ENCODE measurements at places on chromosomes 2 and 18.

- no peak for DNase-seq
These were observed 1108.7 kb upstream of the TMEFF2 start for GRCh38 chr2:193303464-193303863.

DNA sequence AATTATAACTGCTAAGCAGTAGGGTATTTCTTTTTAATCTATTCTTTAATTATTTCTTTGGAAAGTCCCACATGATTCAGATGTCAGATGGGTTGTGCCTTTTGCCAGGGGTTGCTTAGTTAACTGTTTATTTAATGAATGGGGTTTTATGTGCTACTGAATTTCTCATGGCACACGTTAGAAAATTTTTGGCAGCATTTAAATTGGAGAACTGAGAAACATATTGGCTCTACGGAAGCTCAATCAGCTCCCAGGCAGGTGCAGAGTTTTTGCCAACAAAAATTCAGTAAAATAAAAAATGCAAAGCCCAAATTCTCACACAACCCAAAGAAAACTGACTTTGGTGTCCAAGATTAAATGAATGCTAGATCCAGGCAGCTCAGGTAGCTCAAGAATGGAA, 467.2 kb downstream of the NRXN1 start:
- no peak for DNase-seq

DNA sequence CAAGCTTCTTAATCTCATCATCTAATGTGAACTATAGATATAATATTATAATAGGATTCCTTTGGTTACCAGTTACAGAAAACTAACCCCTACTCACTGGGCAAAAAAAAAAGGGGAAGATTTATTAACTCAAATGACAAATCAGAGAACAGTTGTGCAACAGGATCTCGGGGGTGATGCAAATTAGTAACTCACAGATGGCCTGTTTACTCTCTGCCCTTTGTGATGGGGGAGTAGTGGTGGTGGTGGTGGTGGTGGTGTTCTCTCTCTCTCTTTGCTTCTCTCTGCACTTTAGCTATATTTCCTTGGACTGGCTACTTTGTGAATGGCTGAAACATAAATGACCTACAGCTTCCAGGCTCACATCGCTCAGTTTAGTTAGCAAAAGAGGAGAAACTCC, 59.0 kb downstream of the TMEM247 start:
- DNase-seq, result no peak

DNA sequence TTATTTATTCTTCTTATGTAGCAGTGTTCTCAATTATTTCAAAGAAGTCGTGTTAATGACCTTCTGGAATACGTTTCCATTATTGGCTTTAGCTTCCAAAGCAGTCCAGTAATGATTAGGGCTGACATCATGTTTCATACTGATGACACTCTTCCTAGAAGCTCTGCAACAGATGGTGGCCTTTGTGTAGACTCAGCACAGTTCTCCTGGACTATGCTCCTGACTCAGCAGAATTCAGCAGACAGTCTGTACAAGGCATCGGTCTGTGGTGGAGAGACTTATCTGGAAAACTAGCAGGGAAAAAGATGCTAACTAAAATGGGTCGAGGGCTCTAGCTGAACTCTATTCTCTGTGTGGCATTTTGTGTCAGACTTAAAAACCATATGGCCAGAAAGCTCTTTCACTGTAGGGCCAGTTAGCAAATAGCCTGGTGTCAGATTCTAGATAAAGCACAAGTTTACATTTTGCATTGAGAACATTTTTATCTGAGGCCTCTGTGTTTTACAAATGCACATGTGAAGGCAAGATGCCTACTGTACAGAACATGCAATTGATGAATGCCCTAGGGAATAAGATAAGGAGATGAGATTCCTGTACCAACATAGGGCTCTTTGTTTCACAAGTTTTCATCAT, 35.1 kb downstream of the GULP1 start:
- DNase-seq, result no peak

GRCh38 chr2:71857636-71858035, 290.0 kb downstream of the CYP26B1 start:
- DNase-seq, result no peak

DNA sequence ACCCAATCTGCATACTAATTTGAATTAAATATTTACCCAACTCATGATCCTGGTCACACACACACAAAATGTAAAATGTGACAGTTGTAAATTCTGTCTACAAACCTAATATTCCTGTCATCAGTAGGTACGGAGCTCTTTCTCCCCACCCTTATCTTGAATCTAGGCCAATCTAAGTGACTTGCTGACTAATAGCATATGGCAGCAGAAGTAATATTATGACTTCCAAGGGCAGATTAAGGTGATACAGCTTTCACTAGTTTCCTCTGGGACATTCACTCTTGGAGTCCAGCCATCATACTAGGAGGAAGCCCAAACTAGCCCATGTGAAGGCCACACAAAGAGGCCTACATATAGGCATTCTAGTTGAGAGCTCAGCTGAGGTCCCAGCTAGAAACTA, 89.4 kb downstream of the TMEM131 start:
- DNase-seq, result no peak

- no peak for DNase-seq
These were observed 345.5 kb downstream of the RNF144A start for GRCh38 chr2:7262727-7263126.

DNA sequence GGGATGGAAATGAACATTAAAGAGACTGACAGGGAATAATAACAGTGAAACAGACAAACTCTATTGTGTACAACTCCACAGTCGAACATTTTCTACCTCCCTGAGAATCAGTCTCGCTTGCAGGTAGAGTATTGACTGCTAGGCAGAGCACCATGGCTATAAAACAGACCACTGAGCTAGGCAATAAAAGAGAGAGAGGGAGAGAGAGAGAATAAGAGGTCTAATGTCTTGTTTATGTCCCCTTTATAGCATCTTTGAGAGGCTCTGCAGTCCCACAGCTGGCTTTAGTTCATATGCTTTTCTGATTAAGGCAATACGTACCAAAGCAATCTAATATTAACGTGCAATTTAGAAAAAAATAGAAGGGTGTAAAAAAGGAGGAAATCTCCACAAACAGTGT, 652.6 kb downstream of the NRXN1 start:
- DNase-seq, result no peak

DNA sequence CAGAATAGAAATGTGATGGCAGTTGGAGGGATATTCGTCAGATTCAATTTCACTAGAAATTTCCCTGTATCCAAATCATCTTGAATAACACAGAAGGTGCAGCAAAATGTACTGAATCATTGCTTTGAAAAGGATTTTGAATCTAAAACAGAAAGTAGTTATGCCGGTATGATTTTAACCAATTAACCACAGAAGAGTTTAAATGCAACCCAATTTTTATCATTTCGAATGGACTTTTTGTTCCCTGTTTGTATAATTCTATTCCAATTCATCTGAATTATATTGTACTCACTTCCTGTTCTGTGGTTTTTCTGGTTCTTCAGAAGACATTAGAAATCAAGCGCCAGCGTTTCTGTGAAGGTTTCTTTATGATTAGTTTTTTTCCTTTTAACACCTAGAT, 190.4 kb downstream of the MYO3B start:
- DNase-seq, result no peak

GRCh38 chr2:226678422-226678821, 121.2 kb downstream of the IRS1 start:
- no peak for DNase-seq

DNA sequence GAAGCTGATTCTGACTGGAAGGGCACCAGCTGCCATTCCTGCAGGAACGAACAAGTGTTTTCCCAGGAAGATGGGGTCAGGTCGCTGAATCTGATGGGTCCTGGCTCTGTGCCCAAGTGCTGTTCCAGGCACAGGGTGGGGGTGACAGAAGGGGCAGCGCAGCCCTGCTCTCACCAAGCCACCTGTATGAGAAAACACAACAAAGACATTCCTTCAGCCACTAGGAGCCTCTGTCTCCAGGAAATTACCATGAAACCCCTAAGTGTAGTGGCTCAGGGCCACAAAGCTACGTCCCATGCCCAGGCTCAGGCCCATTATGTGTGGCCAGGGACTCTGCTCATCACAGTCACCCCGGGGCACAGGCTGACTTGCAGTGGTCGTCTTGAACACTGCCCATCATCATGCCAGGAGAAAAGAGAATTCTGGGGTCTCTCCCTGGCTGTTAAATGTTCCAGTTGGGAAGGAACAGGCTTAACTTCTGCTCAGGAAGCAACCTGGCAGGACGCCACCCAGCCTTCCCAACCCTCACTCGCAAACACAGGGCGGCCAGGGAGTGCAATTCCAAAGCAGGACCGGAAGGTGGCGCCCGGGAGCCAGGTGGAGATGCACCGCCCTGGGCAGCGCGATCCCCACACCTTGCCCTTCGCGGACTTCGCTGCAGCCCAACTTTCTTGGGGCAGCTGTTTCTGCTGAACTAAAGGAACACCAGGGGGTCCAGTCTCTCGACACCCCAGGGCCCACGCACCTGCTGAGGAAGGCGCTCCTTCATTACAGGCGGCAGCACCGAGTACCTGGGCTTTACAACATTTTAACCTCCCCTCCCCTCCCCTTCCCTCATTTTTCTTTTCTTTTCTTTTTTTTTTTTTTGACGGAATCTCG, 11.0 kb upstream of the SFTPB start:
- peak; percentile 86 for DNase-seq

DNA sequence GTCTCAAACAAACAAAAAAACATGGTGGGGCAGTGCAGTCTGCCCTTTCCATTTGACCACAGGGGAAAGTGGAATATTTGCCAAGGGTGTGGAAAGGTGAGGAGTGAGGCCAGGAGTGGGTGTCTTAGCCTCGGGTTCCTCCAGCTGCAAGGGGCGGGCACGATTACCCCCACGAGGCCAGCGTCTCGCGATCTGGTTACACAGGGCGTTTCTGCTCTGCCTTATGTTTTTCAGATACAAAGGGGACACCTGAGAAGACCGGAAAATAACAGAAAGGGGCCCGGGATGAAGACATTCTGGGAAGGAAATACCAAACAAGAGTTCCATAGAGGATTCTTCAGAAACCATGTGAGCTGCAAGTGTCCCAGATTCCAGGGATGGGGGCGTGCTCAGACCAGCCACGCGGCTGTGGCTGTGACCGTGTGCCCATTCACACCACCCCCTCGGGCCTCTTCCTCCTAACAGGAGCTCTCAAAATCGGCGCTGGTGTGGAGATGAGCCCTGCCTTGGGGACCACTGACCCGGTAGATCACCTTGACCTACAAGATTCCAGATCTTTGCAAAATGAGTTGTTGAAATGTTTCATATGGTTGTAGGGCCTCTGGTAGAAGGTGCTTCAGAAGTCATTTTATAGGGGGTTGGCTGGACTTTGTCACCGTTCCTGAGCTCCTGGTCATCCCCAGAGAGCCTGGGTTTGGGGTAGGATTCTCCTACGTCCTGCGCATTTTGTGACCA, 34.2 kb downstream of the FAM178B start:
- DNase-seq, result no peak

GRCh38 chr2:127146820-127147502, 40.0 kb upstream of the BIN1 start:
- no peak for DNase-seq

GRCh38 chr2:27078267-27079194, at the start of gene EMILIN1:
TSS of gene EMILIN1 (plus strand) at chr2:27078615. CDS start at chr2:27079066, 451 bp downstream.
- no peak for DNase-seq

GRCh38 chr2:160499865-160500264, 6.3 kb upstream of the RBMS1 start:
- no peak for DNase-seq

- peak; percentile 68 for DNase-seq
These were observed at the start of gene IL1R1 for GRCh38 chr2:102141970-102142828. TSS of gene IL1R1 (plus strand) at chr2:102142746. CDS start at chr2:102157725, 14,979 bp downstream.

DNA sequence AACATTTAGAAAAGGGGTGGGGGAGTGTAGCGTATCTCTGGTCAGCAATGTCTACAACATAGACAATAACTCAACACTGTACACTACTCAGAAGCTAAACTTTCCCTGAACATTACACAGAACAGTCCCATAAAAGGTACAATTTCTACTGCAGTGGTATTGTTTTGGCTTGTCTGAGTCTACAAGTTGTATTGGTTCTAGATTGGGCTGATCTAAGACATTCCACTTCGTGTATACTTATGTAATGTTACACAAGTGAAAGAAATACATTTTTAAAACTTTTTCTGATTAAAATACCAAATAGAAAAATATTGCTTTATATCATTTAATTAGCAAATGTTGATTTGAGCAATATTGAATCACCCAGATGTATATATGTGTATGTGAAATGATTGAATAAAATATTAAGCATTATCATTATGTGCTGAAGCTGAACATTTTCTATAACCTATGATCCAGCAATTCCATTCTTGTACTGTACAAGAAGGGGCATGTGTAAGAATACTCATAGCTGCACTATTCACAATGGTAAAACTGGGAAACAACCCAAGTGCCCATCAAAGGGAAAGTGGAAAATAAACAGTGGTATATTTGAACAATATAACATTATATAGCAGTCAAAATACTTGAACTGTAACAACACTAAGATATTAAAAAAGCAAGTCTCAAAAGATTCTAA, 52.4 kb downstream of the VSNL1 start:
- no peak for DNase-seq

GRCh38 chr2:8122520-8122919, 559.3 kb upstream of the ID2 start:
- DNase-seq, result no peak

DNA sequence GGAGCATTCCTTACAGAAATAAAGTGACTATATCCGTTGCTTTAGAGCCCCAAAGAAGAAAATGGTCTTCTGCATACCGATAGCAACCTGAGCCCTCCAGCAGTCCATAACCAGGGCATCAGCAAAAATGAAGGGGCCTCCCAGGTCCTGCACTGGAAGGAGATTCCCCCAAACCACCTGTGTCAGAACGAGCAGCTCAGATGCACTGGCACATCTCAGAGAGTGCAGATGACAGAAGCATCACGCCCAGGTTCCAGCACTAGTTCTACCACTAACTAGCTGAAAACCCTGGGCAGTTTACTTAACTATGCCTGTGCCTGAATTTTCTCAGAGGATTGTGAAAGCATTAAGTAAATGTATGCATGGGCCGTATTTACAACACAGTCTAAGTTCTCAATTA, 466.7 kb upstream of the MYT1L start:
- no peak for DNase-seq

DNA sequence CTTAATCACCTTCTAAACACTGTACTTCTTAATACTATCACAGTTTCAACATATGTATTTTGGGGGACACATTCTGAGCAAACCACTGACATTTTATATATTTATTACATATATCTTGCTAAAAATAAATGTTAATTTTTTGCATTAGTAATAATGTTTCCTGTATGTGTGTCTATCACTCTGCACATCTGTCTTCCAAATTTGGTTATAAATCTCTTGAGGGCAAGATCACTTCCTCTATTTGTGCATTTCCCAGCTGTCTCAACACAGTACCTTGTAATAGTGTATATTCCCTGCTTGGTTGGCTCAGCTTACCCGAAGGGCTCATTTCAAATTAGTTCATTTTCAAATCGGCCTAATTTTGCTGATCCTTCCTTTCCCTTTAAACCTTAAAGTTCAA, 617.1 kb upstream of the GYPC start:
- no peak for DNase-seq

Measured in activated T-cell treated with anti-CD3 and anti-CD28 coated beads, Interleukin-2, amount 50 U/mL, for 72 hours (primary cell).